NCI-H187 (cell line): ENCODE measurements at places on chromosomes 16 and 17.
A peak's percentile ranks its signal among the peaks of the same experiment; 100 is the strongest.

- no peak for DNase-seq
Observed at GRCh38 chr16:1056196-1056595, 16.4 kb upstream of the SSTR5 start.

DNA sequence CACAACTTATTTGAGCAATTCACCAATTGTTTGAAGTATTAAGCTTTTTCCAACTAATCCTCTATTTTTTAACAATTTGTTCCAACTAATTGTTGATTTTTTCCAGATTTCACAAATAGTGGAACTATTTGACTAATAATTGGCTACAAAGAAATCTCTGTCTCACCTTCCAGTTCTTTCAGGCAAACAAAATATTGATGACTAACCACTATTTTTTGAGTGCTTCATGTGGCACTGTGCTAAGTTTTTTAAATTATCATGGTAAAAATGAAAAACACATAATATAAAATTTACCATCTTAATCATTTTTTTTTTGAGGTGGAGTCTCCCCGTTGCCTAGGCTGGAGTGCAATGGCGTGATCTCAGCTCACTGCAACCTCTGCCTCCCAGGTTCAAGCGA, 24.6 kb upstream of the GRIN2A start:
- no peak for DNase-seq

- DNase-seq, result no peak
Observed at GRCh38 chr17:67041941-67042899, 2.1 kb upstream of the CACNG1 start.

DNA sequence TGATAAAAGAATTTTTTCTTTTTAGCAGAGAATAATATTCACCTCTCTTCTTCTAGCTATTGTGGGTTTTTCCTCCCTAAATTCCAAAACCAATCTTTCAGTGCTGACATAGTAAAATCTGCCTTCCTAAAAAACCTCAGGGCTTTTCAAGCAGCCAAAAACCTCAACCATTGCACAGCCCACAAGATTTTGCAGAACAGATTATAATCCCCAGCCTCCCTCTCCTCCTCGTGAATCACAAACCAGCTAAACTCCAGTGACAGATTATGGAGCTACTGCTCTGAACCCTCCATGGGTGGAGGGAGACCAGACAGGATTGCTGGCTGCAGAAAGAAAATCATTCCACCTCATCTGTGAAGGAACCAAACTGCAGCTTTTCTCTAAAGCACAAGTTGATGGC, 341.6 kb downstream of the SOX9 start:
- DNase-seq, result no peak

- peak; percentile 24 for DNase-seq
Observed at GRCh38 chr17:38704606-38705522, at the start of gene MLLT6. TSS of gene MLLT6 (plus strand) at chr17:38705273. CDS start at chr17:38705633, 360 bp downstream.

DNA sequence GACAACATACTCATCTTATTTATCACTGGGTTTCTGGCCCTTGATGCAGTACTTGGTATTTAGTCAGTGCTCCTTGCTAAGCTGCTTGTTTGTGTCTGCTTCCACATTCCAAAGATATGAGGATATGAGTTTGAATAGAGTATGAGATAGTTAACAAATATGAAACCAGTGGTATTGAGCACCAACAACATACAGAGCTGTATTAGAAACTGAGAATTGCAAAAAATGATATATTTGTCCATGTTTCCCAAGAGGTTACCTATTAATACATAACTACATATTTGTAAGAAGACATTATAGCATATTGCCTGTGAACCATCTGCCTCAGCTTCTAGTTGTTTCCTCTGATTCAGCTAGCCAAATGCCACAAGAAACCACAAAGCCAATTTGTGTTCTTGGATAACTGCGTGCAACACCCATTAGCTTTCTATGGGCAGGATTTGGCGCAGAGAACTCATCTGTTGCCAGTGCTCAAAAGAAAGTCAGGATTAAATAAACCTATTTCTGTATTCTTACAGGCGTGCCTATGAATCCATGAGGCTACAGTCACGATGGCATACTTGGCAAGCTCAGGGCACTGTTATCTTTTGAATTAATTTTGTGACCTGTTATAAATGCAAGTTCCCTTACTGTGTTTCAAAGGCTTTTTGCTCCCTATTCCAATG, 194.4 kb downstream of the MAP2K6 start:
- no peak for DNase-seq
